Mammary epithelial cell (primary cell): ENCODE measurements at places on chromosomes 6 and 20. TPM values are rescaled to one million over a fixed set of nuclear protein-coding genes. Genes with fewer than 3 reads are reported as not detected.

Gene MCCD1
- total RNA-seq: not detected in 2 replicates

Gene PPP1R16B
- not detected in 2 replicates for total RNA-seq

Gene ZBTB46
- 0.35 and 0.52 TPM in 2 replicates for total RNA-seq

Gene DUSP15
- total RNA-seq: 0.32 TPM in 1 of 2 replicates, not detected in the other

Gene DNAAF9
- total RNA-seq: 23.7 TPM

Gene TFAP2A
- 112 and 123 TPM in 2 replicates for total RNA-seq

Gene SPEF1
- total RNA-seq: 0.17 TPM

Gene DDR1
- total RNA-seq: 216 and 315 TPM in 2 replicates

Gene PHACTR1
- total RNA-seq: not detected in 2 replicates

Gene SLC35F1
- not detected for total RNA-seq

Gene HNF4A
- total RNA-seq: not detected

Gene TMEM217
- 1.7 and 2.7 TPM in 2 replicates for total RNA-seq

Gene ENPP1
- total RNA-seq: 0.67 TPM

Gene ZC3H12D
- total RNA-seq: 0.16 TPM in 1 of 2 replicates, not detected in the other

Gene VSTM2L
- total RNA-seq: 1.7 and 3.4 TPM in 2 replicates

Gene IL17F
- not detected for total RNA-seq

Gene SLC17A1
- total RNA-seq: not detected in 2 replicates

Gene HLA-DOB
- total RNA-seq: 3.8 and 5.5 TPM in 2 replicates

Gene MAFB
- 0.47 and 0.86 TPM in 2 replicates for total RNA-seq

Gene DEF6
- total RNA-seq: 12.8 TPM

Gene SNAP25
- not detected in 2 replicates for total RNA-seq

Gene HCRTR2
- total RNA-seq: not detected in 2 replicates

Gene MUC21
- total RNA-seq: not detected

Gene APOM
- total RNA-seq: 1.8 and 4.7 TPM in 2 replicates

Gene PRSS35
- total RNA-seq: 0.17 TPM

Gene PSMF1
- 198 and 273 TPM in 2 replicates for total RNA-seq

Gene C20orf204
- total RNA-seq: 0.91 and 1.0 TPM in 2 replicates

Gene MLN
- total RNA-seq: not detected

Gene SNAI1
- total RNA-seq: not detected in 2 replicates

Gene LAMA2
- total RNA-seq: 0.50 TPM

Gene ANKRD66
- not detected in 2 replicates for total RNA-seq

Gene ECT2L
- under 0.01 TPM for total RNA-seq

Gene PRDM13
- total RNA-seq: not detected

Gene CDH4
- 11.7 TPM for total RNA-seq

Gene PDE10A
- not detected in 2 replicates for total RNA-seq

Gene SLC29A1
- 55.5 TPM for total RNA-seq

Gene AVP
- not detected for total RNA-seq

Gene HLA-DRB5
- total RNA-seq: not detected in 2 replicates

Gene HSPA1L
- 0.83 TPM for total RNA-seq

Gene DPPA5
- not detected for total RNA-seq

Gene BMP6
- total RNA-seq: 0.33 TPM

Gene SPATS1
- total RNA-seq: not detected

Gene PNPLA1
- not detected for total RNA-seq

Gene TNFAIP3
- 5.2 TPM for total RNA-seq

Gene AGER
- total RNA-seq: 6.1 and 9.1 TPM in 2 replicates

Gene ADGRF1
- total RNA-seq: 31.5 and 79.4 TPM in 2 replicates

Gene REM1
- not detected in 2 replicates for total RNA-seq

Gene LTA
- not detected for total RNA-seq

Gene FOXC1
- total RNA-seq: 9.6 and 12.1 TPM in 2 replicates

Gene OPN5
- total RNA-seq: not detected in 2 replicates

Gene CPNE5
- not detected for total RNA-seq

Gene VSX1
- not detected in 2 replicates for total RNA-seq

Gene CNR1
- total RNA-seq: not detected

Gene XRN2
- 64.9 and 68.0 TPM in 2 replicates for total RNA-seq

Gene NRSN1
- total RNA-seq: not detected

Gene C6orf62
- 103 and 112 TPM in 2 replicates for total RNA-seq

Gene RALY
- total RNA-seq: 50.7 TPM

Gene HSPA12B
- total RNA-seq: not detected
